ENCODE measurements at places on chromosomes 4 and X.

DNA sequence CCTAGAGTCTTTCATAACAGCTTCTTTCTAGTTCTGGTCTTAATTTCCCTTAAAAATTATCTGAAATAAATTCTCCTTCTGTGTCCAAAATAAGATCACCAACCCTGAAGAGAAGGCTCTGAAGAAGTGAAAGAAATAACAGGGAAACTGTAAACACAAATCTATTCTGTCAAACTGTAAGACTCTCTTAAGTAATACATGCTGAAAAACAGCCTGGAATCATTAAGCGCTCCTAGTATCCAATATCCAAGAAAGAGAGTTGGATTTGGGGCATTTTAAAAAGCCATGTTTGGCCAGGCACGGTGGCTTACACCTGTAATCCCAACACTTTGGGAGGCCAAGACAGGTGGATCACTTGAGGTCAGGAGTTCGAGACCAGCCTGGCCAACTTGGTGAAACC lies 53.3 kb downstream of the RELL1 start:
- DNase-seq = no peak

- no peak for DNase-seq
Observed at GRCh38 chrX:151970661-151971060, 3.8 kb downstream of the GABRE start.

GRCh38 chr4:124854968-124855367 lies 142.4 kb upstream of the ANKRD50 start:
- DNase-seq = no peak

GRCh38 chrX:47690175-47690574 lies 31.2 kb upstream of the UXT start:
- no peak for DNase-seq

- DNase-seq = no peak
Observed at GRCh38 chr4:17024425-17024824, 126.0 kb upstream of the LDB2 start.

- no peak for DNase-seq
Observed at GRCh38 chr4:8615366-8615765, 22.8 kb downstream of the CPZ start.

DNA sequence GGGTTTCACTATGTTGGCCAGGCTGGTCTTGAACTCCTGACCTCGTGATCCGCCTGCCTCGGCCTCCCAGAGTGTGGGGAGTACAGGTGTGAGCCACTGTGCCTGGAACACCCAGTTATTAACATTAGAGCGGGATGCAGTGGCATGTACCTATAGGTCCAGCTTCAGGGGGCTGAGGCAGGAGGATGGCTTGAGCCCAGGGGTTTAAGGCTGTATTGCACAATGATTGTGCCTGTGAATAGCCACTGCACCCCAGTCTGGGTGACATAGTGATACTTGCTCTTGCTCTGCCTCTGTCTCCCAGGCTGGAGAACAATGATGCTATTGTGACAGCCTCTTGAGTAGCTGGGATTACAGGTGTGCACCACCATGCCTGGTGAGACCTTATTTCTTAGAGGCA lies 39.8 kb downstream of the FAM193A start:
- no peak for DNase-seq

- DNase-seq = no peak
Observed at GRCh38 chrX:66914080-66914479, 275.2 kb upstream of the EDA2R start.
